ENCODE measurements at places on chromosomes 11 and 22. TPM values are rescaled to one million over a fixed set of nuclear protein-coding genes. Genes with fewer than 3 reads are reported as not detected.
A peak's percentile ranks its signal among the peaks of the same experiment; 100 is the strongest.

DNA sequence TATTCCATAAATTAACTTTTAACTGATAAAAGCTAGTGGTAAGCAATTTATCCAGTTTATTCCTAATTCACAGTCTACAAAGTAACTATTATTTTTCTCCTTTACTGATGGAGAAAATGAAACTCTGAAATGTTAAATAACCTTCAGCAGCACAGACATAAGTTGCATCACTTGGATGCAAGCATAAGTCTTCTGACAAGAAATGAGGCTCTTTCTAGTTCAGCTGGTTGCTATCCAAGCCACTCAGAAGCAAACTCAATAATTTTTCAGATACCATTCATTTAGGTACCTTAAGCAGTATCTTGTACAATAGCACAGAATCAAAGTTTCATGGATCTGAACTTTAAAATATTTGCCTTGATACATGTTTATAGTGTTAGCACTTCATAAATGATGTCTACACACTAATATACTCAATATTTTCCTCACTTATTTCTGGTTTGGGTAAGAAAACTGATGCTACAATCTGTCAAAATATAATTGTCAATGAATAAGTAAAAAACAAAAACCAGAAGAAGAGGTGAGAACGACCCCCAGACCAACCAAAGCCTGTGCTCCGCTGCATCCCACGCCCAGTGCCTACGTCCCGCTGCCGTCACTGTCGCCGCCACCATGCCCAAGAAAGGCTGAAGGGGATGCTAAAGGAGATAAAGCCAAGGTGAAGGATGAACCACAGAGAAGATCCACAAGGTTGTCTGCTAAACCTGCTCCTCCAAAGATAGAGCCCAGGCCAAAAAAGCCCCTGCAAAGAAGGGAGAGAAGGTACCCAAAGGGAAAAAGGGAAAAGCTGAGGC lies 18.1 kb downstream of the FAM168A start:
- no peak for DNase-seq

The APOL5 gene
- not detected for total RNA-seq

DNA sequence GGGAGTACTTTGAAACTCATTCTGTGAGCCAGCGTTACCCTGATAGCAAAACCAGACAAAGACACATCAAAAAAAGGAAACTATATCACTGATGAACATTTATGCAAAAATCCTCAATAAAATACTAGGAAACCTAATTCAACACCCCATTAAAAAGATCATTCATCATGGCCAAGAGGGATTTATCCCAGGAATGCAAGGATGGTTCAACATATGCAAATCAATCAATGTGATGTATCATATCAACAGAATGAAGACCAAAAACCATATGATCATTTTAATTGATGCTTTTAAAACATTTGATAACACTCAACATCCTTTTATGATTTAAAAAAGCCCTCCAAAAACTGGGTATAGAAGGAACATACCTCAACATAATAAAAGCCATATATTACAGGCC lies 19.8 kb downstream of the RRP8 start:
- no peak for DNase-seq

The FAM180B gene
- total RNA-seq: not detected

- peak; percentile 28 for DNase-seq
These were observed 4.7 kb downstream of the CXCR5 start for GRCh38 chr11:118888398-118888797.

The OR52I1 gene
- total RNA-seq: not detected

The SGSM1 gene
- total RNA-seq: not detected

- DNase-seq: no peak
These were observed 14.1 kb downstream of the MIAT start for GRCh38 chr22:26671317-26672059.

The P2RY2 gene
- 4.3 TPM for total RNA-seq

- no peak for DNase-seq
These were observed 4.0 kb upstream of the TRIM68 start for GRCh38 chr11:4611986-4612385.

All from renal cortical epithelial cell (primary cell).